ENCODE measurements at places on chromosomes 11 and 22.

DNA sequence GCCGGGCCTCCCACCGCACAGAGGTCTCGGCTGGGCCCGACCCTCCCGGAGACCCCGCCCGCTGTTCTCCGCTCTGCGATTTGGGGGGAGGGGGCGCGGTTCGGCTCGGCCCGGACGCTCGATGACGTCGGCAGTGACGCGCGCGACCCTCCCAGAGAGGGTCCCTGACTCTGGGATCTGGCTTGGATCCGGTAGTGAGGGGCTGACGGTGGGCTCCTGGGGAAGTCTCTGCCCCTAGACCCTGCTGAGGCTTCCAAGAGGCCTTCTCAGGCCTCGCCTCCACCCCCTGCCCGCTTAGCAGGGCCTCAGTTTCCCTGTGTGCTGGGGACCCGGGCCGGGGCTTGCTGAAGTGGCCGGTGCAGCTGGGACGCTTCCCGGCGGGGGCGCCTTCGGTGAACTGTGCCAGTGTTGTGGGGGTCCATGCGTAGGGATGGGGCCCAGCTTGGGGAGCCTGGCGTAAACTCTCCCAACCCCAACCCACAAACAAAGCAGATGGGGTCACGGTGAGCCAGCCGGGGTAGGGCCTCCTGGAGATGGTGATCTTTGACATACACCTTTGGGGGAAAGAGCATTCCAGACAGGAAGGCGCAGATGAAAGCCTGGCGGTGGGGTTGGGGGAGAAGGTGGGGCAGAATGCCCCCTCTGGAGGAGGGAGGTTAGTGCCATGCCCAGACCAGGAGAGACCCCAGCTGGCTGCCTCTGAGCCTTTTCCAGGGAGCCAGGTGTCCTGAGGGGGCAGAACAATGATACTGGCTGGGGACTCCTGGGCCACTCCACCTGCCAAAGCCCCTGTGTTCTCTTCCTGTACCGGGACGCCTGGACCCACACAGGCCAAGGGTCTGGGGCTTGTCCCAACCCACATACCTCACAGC, 1.0 kb downstream of the B4GALNT4 start:
- no peak for DNase-seq

- DNase-seq = no peak
These were observed 36.6 kb downstream of the KCNJ1 start for GRCh38 chr11:128830290-128831173.

DNA sequence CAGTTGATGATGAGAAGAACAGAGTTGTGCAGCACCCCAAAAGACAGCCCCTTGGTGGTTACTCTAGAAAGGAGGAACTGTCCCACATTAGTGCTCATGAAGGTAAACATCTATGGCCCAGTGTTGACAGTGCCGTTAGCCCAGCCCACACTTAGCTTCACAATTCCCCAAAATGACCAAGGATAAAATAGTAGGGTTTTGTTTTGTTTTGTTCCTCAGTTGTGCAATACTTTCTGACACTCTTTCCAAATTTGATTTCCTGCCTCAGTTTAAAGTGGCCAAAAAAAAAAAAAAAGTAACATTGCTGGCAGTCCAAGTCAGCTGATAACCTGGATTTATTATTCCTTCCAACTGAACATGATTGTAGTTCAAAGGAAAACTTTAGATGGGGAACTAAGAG, 269.4 kb downstream of the TMEM135 start:
- DNase-seq = no peak

GRCh38 chr11:75350743-75351540, 519 bp downstream of the ARRB1 start:
- peak; percentile 66 for DNase-seq

GRCh38 chr11:64096835-64097234, 61.1 kb downstream of the FLRT1 start:
- DNase-seq = no peak

DNA sequence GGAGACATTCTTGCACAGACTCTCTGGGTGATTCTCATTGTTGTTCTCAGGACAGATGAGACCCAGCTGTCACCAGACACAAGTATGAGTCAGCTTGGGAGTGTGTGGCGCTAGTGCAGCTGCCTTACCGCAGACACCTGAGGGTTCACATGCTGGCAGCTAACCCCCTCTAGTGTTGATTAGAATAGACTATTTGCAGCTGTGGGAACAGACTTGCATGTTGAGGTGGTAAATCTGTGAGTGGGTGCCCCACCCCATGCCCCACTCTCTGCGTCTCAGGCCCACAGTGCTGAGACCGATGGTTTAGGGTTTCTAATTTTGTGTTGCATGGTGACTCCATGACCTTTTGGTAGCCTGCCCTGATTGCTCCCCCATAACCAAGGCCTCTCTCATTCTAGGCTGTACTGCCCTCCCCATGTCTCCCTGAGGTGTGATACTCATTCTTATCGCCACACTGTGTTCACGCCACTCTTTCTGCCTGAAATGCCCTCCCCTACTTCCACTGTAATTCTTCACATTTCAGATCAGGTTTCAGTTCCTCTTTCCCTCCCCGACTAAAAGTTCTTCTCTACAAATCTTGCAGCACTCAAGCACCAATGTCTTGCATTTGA, 73.7 kb upstream of the KIRREL3 start:
- no peak for DNase-seq

DNA sequence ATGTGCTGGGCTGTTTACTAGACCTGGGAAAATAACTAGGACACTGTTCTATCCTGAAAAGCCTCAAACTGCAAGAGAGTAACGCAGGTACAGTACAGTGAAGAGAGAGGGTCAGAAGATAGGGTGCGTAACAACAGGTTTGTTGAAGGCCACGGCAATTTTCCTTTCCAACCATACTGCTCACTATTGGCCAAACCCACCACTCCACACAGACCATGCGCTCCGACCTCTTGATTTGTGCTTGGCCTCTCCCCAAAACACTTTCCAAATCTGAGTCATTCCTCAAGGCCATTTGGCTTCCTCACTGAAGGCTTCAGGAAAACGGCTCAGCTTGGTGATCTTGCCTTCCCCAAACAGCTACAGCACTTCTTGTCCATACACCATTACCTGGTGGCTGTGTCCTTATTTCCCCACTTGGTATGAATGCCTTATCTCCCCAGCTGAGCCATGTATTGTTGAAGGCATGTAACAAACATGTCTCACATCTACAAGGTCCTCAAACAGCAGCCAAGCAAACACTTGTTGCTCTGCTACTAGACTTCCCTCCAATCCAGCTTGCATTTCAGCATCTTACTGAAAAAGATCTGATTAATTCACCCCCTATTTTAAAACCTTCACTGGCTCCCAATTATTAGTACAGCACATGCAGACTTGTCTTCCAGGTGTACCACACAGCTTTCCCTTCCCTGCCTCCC, 40.9 kb downstream of the TCF20 start:
- DNase-seq = no peak

DNA sequence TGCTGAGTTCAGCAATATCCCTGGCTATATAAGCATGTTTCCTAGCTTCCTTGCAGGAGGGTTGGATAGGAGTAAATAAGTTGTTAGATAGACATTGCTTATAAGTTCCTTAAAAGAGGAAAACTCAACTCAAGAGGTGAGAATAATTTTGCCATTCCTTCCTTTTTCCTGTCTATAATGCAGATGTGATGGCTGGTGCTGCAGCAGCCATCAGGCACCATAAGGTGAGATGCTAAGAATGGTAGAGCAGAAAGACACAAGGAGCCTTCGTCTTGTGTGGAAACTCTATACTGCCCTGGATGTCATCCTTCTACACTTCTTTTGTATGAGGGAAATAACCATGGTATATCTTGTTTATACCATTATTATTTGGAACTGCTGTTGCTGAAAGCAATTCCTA, 74.5 kb upstream of the GRK3 start:
- no peak for DNase-seq

DNA sequence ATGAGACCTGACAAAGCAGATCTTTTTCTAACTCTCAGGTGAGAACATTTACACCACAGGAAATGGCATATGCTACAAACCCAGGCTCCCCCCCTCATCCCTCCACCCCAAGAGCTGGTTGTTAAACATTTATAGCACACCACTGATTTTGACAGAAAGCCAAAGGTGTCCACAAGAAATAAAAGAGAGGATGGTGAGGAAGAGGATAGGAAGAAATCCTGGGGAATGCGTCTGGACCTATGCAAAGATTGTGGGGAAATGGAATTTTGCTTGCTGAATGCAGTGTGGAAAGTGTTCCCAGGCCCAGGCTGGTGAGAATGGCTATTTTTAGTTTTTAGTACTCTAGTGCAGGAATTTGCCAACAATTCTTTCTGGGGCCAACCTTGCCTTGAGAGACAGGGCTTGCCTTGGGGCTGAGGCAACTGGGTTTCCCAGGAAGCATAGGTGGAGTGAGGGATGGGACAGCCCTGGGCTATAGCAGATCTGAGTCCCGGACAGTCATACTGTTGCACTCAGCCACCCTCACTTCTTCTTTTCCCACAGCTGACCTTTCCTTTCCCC, 163.9 kb downstream of the ADAMTS15 start:
- no peak for DNase-seq

DNA sequence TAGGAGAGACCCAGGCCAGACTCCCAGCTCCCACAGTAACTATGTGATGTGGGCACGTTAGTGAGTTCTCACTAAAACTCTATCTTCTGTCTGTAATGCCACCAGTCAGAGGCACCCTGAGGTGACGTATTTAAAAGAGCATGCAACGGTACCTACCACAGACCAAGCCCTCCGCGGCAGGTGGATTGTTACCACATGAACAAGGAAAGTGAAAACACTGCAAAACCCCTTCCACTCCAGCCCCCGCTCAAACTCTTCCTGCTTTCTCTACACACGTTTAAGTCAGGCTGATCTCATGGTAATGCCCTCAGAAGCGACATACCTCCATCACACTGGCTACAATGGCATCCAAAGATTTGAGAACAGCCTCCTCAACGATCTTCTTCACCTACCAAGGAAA, 36.7 kb downstream of the SERPIND1 start:
- peak; percentile 39 for DNase-seq

- DNase-seq = peak; percentile 31
These were observed 31.0 kb downstream of the TMPRSS5 start for GRCh38 chr11:113675003-113675561.

DNA sequence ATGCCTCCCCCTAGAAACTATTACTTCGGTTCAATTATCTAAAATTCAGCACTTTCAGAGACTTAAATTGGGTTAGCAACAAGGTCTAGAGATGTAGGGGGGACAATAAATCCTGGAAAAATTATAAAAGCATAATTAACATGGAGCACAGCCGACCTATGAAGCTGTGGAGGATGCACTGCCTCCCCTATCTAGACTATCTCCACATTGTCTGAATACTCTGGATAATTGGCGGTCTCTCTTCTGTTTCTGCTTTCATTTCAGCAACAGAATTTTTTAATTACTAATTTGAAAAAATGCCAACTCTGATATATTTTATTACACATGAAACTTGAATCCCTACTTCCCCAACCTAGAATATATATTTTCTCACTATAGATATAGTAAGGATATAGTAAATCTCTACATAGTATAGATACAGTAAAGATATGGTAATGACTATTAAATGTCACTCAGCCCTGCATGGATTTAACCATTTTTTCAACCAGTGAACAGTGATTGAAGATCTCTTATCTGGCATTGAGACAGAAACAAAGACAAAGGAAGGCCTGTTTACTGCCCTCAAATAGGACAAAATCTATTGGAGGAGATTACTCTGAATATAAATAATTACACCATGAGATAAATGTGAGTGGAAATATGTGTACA, 157.6 kb downstream of the BLID start:
- DNase-seq = no peak

- no peak for DNase-seq
These were observed 189.9 kb downstream of the BCR start for GRCh38 chr22:23370251-23370650.

GRCh38 chr11:2742201-2742600, 42.4 kb upstream of the KCNQ1OT1 start:
- no peak for DNase-seq

DNA sequence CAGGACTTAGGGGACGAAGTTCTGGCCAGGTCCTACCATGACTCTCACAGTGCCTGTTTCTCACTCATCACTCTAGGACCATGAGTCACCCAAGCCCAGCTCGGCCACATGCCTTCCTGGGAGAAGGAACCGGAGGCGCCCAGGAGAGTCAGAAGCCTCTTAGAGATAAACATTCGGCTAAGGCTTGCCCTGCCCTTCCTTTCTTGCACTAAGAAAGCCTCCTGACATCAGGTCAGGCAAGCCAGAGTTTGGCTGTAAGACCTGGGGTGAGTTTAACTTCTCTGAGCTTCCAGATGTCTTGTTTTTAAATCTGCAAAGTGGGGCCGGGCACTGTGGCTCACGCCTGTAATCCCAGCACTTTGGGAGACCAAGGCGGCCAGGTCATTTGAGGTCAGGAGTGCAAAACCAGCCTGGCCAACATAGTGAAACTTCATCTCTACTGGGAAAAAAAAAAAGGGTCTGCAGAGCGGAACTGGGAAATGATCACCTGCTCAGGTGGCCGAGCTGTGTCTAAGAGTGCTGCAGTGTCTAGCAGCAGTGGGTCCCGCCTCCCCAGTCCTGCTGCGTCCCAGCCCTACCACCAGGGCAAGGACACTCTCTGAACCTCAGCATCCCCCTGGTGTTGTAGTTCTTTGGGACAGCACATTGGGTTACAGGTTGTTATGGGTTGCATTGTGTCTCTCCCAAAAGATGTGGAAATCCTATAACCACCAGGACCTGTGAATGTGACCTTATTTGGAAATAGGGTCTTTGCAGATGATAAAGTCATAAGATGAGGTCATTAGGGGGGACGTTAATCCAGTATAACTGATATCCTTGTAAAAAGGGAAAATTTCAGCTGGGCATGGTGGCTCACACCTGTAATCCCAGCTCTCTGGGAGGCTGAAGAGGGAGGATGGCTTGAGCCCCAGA, 1.8 kb upstream of the CARS1 start:
- no peak for DNase-seq

DNA sequence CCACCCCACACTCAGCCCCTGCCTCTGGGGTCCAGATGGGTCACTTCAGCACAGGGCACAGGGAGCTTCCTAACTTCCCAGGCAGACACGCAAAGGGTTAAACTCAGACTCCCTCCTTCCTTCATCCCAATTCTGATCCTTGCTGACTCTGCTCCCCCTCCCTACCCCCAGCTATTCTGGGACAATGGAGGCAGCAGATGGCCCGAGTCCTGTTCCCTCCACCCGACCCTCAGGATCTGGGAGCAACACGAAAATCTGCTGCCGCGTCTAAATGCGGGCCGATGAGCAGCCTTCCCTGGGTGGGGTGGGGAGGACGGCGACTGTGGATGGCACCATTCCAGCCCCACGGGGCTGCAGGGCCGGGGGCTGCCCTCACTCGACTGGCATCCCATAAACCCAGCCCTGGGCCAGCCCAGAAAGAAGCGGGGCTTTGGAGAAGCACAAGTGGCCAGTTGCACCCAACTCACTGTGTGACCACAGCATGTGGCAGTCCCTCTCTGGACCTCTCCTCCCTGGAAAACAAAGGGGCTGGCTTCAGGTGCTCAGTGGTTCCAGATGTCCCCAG, 18.7 kb downstream of the MFNG start:
- DNase-seq = no peak

DNA sequence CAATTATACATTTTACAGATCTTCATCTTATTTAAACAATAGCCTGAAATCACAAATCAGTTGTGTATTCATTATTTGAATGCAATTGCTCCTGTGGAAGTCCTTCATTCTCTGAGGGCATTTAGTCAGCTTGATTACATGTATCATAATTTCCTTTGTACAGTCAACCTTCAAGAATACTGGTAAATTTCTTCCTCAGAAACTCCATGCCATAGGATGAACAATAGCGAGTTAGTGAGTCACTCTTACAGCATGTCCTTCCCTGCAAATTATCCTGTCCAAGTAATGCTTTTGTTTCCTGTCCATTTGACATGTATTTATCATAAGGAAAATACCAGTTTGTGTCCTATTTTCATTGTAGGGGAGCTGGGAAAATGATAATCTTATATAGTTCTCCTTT, 3.8 kb downstream of the OR10S1 start:
- no peak for DNase-seq
